ENCODE measurements at places on chromosomes 13 and 19.

- DNase-seq, result no peak
Measured at GRCh38 chr19:3908266-3909054, 24.4 kb upstream of the NMRK2 start.

GRCh38 chr13:114141261-114141996 lies 9.0 kb upstream of the RASA3 start:
- no peak for DNase-seq

DNA sequence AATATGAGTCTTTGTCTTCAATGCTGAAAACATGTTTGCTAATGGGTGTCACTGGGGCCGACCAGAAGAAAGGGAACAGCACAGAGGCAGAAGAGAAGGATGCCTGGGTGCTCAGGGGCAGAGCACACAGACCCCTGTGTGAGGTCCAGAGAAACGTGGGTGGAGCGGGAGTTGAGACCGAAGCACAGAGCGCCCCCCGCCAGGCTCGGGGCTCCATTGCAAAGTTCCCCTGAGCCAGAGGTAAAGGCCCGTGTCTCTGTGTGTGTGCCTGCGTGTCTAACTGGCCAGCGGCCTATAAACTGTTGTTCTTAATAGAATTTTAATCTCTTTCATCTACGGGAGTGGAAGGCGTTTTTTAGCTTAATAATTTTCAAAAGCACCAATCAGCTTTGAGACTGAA lies 343.1 kb downstream of the TEX29 start:
- no peak for DNase-seq

GRCh38 chr19:54230031-54230430 lies 7.2 kb upstream of the LILRB3 start:
- no peak for DNase-seq

DNA sequence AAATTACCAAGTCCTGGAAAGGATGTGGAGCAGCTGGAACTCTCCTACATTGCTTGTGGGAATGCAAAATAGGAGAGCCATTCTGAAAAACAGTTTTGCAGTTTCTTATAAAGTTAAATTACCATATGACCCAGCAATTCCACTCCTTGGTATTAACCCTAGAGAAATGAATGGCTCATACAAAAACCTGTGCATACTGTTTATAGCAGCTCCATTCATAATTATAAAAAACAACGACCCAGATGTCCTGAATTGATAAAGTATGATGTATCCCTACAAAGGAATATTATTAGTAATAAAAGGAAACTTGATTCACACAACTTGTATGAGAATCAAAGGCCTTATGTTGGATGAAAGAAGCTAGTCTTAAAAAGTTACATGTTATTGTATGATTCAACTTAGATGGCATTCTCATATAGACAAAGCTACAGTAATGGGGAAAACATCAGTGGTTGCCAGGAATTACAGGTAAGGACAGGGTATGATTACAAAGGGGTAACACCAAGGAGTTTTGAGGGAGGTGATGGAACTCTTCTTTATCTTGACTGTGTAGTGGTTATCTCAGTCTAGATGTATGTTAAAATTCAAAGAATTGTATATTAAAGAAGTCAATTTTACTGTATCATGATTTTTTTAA lies 35.4 kb downstream of the GPR180 start:
- DNase-seq, result no peak

DNA sequence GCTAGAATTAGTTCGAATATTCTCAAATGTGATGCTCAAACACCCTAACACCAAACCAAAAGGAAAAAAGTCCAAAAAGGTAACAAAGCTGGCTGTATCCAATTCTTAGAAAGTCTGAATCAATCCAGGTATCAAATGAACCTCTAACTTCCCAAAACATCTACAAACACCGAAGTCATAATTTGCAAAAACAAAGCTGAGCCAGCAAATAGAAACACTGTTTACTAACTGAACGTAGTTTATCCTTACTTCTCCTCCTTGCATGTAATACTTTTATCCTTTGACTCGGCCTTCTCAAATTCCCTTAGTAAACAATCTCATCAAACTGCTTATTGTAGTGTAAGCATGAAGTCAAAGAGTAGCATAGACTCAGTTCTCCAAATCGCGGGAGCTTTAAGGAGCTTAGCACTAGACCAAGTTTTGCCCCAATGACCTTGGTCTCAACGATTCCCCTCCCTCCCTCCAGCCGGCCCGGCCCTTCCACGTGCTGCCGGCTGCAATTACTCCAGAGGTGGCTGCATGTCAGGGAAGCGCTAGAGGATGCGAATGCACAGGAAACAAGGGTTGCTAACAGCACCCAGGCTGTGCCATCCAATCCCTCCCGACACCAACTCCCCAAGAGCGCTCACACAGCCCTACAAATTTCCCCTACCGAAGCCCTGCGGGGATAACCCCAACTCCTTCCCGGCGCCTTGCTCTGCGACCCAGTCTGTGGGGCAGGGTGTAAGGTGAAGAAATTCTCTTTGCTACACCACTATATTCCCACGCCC lies 693 bp downstream of the XPO4 start:
- DNase-seq, result peak; percentile 55

GRCh38 chr19:32830231-32831014 lies 39.1 kb downstream of the SLC7A9 start:
- DNase-seq, result no peak
